ENCODE measurements at places on chromosomes 7 and 10. TPM values are rescaled to one million over a fixed set of nuclear protein-coding genes. Genes with fewer than 3 reads are reported as not detected.

DNA sequence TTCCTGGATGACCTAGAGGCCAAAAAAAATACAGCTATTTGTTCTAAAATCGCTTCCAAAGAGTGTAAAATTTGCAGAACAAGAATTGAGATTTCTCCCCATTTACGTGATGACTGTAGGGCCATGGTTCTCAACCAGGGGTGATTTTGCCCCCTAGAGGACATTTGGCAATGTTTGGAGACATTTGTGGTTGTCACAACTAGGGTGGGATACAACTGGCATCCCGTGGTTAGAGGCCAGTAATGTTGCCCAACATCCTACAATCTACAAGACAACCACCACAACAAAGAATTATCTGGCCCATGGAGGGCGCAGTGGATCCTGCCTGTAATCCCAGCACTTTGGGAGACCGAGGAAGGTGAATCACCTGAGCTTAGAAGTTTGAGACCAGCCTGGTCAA lies 22.8 kb upstream of the MALSU1 start:
- no peak for DNase-seq
- H3K27ac ChIP-seq: no peak overlapping the region
- H3K36me3 ChIP-seq: peaks cover 4% of the 10 kb centered on the region
- no peaks in the 10 kb centered on the region for H3K27me3 ChIP-seq
- no peaks in the 10 kb centered on the region for H3K4me1 ChIP-seq
- no peak overlapping the region for H3K4me3 ChIP-seq

DNA sequence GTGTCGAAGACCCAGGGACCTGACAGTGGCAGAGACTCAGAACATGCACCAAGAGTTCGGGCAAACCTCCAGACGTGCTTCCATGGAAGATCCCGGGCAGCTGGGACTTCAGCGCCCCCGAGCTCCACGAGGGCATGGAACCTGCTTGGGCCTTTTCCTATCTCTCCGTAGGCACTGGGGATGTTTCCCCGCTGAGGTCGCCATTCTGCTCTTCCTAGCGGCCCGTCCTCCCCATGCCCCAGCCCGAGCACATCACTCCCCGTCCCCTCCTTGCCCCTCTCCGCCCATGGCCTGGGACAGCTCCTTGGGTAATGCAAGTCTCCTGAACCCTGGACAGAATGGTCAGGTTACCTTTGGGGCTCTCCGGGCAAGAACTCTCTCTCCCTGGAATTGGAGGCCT lies 32.3 kb upstream of the SHH start:
- no peaks in the 10 kb centered on the region for H3K27me3 ChIP-seq
- no peaks in the 10 kb centered on the region for H3K36me3 ChIP-seq
- H3K4me1 ChIP-seq: no peaks in the 10 kb centered on the region
- H3K27ac ChIP-seq: no peak overlapping the region

DNA sequence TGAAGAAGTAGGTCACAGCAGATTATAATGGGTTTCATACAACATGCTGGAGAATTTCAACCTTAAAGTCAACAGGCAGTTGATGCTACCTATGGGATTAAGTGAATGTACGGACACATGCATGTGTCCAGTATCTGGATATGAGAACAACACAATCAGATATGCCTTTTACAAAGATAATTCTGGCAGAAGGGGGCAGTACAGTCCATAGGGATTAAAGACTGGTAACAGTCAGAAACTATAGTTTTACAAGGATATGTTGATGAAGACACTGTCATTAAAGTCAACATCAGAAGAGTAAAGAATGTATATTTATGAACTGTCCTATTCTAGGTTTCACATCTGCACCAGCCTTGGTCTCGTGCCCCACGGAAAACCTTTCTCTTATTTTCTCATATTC lies 41.5 kb downstream of the ANKMY2 start:
- H3K4me3 ChIP-seq: no peak overlapping the region
- DNase-seq: no peak
- H3K27me3 ChIP-seq: no peaks in the 10 kb centered on the region

The ABI1 gene
- total RNA-seq: 27.7 TPM

Data from right atrium auricular region (tissue), 2 donors.